ENCODE measurements at places on chromosomes 1 and 21. TPM values are rescaled to one million over a fixed set of nuclear protein-coding genes. Genes with fewer than 3 reads are reported as not detected.
A peak's percentile ranks its signal among the peaks of the same experiment; 100 is the strongest.

The CD58 gene
- 32.7 TPM for total RNA-seq

The RGS7 gene
- total RNA-seq, result not detected

The FAM151A gene
- not detected for total RNA-seq

The RGS16 gene
- total RNA-seq, result 73.3 TPM

The GBP6 gene
- 3.3 TPM for total RNA-seq

The MAP10 gene
- 1.7 TPM for total RNA-seq

The OR2M2 gene
- not detected for total RNA-seq

DNA sequence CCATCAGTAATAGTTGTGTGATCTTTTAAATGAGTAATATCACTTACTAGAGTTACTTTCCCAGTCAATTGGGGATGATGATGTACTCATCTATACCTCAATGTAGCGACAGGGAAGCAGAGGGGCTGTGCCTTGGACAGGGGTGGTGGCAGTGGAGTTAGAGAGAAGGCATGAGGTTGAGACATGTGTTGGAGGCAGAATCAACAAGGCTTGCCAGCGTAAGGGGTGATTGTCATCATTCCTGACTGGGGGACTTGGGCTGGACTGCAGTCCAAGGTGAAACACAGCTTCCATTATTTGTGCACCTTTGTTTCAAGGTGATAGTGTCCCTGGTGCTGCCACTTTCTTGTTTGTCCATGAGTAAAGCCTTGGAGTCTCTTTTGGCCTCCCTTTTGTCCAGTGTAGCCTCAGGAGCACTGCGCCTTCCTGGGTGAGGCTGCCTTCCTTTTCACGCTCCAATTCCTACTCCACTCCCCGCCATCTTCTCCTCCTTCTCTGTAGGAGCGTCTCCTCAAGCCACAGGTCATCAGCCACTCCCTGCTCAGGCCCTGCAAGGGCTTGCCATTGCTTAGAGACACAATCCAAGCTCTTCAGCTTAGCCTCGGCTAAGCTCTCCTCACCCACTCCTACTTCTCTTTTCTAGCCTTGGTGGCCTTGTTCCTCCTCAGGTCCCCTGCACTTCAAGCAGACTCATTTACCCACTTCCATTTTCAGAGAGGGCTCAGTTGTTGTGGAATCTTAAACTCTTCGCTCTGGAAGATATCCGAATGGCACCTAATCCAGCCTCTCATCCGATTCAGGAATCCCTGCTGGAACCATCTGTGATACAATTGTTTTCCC is 77.6 kb upstream of the CD34 start:
- no peak for DNase-seq

DNA sequence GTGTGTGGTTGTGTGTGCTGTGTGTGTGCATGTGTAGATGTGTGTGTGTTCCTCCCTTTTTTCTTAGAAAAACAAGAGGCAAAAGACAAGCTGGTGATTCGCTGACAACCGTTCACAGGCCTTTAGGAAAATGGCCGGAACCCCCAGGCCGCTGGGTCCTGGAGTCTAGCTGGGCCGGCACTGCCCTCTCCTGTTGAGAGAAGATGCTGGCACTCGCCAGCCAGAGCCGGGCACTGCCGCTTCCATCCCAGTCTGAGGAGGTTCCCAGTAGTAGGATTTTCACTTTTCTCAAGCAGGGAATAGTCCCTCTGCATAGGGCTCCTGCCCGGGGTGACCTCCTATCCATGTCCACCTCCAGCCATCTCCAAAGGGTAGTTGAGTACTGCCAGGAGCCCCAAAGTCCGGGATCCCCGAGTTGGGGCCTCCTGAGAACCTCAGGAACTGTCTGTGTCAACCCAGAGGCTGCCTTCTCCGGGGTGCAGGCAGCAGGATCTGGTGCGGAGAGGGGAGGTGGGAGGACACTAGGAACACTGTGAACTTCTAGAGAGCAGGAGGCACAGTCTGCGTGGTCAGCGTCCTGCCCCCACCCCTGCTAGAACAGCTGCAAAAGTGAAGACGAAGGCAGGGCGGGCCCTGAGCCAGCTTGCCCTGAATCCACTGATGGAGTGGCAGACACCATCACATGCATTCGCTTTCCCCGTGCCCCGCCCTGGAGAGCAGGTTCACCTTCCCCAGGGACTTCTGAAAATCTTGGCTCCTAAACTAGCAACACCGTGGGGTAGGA is 44.1 kb upstream of the ARHGEF16 start:
- no peak for DNase-seq

DNA sequence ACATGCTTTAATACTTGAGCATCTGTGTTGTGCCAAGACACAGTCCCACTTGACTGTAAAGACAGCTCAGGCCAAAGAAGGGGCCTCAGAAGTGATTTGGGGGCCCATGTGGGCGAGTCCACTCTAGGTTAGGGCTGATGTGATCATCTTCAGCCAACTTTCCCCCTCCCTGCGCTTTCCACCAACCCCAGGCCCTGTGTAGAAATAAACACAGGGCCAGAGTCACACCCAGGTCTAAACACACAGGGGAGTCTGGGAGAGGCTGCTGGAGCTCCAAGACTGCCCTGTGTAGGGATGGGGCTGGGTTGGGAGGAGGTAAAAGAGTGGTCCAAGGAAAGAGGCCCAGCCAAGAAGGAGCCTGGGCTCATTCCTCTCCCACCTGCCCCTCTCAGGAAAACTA is 2.5 kb upstream of the WNT2B start:
- DNase-seq, result no peak

DNA sequence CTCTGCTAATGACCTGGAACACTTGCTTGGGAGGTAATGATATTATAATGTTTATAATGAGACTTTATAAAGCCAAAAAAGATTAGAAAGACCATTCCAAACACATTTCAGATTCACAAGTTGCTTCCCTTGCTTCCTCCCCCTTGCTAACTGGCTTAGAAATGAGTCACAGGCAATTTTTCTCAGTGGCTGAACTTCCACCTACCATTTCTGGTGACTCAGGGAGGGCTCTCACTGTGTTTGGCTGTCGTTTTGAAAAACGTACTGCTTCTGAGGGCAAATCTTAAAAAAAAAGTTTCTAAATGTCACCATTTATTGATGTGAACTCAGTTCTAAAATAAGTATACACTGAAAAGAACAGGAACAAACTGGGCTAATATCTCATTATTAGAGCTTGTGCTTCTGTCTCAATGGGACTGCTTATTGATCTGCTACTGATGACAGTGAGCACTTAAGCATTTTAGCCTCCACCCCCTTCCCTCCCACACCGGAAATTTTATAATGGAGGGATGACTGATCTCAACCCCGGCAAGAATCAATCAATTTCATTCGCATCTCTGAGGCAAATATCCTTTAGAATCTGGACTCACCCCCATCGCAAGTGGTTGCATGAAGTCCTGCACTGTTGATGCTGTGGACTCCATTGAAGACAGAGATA is 278.3 kb downstream of the KCTD3 start:
- DNase-seq, result no peak

GRCh38 chr1:59005491-59006288 is 221.8 kb upstream of the JUN start:
- DNase-seq, result no peak

- no peak for DNase-seq
Measured at GRCh38 chr1:230863449-230863848, 4.9 kb downstream of the C1orf198 start.

DNA sequence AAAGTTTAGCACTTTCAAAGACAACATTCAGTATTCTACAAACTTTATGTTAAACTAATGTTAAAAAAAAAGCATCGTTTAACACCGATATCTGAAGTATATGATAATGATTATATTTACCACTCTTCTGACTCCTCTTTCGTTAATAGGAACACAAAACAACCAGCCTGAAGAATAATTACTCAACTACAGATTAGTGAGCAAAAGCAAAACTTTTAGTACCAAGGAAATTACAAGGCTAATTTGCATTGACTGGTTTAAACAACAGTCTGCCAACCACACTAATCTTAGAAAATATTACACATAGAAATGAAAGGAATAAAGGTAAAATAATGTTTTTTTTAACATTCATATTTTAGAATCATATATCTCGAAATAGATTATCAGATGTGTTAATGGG is 500.7 kb downstream of the LMO4 start:
- no peak for DNase-seq

DNA sequence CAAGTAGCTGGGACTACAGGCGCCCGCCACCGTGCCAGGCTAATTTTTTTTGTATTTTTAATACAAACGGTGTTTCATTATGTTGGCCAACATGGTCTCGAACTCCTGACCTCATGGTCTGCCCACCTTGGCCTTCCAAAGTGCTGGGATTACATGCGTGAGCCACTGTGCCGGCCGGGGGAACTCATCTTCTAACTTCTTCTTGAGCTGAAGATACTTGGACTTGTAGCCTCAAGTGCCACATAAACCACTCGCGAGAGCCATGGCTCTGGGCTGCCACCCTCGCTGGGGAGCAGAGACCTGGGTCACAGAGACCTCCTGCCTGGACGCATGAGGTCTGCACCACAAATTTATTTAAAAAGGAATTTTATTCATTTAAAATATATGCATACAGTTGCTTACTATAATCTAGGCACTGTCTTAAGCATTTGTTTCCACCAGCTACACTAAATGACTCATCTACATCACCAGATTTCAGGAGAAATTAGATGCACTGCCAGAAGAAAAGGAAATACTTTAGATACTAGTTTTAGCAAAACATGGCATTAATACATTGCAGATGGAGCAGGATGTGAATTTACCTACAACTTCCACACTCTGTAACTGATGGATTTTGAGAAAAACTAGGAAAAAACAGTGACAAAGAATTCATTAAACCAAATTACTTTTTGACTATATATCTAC is 29.9 kb upstream of the PUM1 start:
- DNase-seq, result no peak

GRCh38 chr1:24525606-24526005 is 23.0 kb downstream of the RCAN3 start:
- no peak for DNase-seq

DNA sequence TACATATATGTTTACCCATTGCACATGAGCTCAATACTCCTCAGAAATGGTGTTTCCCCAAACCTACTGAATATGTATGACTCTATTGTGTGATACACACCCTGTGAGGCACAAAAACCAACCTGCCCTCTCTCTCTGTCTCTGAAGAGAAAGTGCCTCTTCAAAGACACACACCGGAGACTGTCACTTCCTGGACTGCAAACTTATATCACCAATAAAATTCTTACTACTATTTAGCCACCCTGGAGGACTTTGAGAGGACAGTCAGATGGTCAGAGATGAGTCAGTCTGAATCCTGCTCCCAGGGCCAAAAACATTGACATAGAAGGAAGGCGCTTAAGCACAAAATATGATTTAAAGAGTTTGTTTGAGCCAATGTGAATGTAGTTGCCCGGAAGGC is 110.4 kb downstream of the PPIAL4G start:
- peak; percentile 60 for DNase-seq

DNA sequence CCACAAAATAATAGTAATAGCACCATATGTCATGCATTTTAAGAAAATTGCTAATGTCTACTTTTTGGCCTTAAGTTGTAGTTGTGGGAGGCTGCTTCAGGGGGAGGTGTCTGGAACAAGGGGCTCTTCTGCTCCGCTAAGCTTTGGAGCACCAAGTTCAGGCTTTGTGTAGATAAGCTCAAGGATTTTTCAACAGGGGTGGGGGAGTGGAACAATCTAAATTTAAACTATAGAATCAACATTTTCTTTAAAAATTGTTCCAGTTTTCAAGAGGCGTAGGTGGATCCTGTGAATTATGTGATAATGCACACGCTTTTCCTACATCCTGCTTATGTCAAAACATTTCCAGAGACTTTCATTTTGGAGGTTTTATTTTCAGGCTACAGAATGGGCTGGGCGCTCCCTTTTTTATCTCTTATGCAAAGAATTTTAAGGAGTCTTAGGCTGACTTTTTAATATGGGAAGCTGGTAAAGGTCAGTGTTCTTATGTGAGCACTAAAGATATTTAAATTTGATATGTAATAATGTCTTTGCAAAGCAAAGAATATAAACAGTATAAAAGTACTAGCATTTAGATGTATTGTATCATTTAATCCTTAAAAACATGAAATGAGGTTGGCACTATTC is 9.9 kb downstream of the ATP1A1 start:
- no peak for DNase-seq

DNA sequence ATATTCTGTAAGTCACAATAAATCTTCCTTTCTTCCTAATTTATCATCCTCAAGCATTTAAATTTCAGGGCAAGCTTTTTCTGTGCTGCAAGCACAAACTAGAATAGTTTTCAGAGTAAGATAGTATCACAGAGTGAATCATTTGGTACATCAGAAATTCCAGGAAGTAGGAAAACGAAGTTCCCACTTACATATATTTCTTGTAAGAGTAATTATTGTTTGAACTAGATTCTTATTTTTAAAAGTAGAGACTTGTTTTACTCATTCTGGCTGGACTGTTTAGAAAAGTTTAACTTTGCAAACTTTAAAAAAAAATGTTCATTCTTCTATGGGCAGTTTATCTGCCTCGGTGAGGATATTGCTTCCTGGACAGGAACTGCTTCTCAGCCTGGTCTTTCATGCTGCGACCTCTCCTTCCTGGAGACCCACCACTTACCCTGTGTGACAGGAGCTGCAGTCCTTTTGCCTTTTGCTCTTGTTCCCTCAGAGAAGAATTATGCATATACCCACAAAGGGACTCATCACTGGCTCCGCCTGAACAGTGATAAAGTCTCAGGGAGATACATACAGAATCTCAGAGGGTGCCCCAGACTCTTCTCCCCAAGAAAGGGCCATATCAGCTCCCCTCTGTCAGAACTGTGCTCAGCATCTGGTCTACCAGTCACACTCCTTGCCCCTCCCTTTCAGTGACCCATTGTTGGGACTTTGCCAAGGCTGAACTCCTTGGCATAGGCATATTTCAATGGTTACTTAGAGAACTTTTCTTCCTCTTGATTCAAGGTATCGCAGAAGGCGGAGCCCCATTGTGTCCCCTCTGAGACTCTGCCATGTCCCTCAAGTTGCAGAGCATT is 102.7 kb upstream of the CD55 start:
- no peak for DNase-seq

DNA sequence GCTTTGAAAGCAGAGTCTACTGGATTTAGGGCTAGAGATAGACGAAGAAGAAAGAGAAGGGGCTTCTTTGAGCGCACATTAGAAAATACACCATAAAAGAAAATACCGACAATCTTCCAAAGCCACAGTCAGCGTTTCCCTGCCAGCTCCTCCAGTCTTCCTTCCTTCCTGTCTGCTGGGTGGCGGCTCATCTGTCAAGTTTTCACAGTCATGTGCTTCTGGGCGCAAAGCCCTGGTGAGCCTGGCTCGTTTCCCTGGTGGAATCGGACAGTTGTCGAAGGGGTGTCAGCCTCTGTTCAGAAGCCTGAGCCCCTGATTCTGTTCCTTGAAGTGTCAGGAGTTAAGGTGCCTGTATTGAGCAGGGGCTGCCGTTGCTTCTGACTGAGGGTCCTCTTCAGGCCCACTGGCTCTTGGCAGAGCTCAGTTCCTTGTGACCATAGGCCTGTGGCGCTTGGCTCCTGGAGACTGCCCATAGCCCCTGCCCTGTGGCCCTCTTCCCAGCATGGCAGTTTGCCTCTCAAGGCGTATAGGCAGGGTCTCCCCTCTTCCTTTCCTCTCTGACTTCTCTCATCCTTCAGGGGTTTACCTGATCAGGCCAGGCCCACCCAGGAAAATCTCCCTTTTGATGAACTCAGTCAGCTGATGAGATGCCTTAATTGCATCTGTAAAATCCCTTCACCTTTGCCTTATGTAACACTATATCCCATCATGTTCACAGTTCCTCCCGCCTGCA is 58.6 kb downstream of the ADARB1 start:
- DNase-seq, result no peak

GRCh38 chr1:152811050-152811449 is 721 bp upstream of the LCE1B start:
- DNase-seq, result no peak

- DNase-seq, result no peak
Measured at GRCh38 chr1:228047183-228047466, 35.4 kb upstream of the ARF1 start.

GRCh38 chr1:163273766-163274441 is 47.9 kb upstream of the NUF2 start:
- no peak for DNase-seq

All from activated T-cell treated with anti-CD3 and anti-CD28 coated beads, Interleukin-2, amount 50 U/mL, for 72 hours (primary cell).